CD4-positive, alpha-beta T cell treated with Interleukin-10 for 1 hour (primary cell): ENCODE measurements at places on chromosomes 1 and 21.

GRCh38 chr1:97050506-97050905 is 328.9 kb downstream of the PTBP2 start:
- DNase-seq, result no peak

- no peak for DNase-seq
These were observed 128.4 kb downstream of the TGFB2 start for GRCh38 chr1:218473522-218473921.

GRCh38 chr1:214896921-214897320 is 185.6 kb upstream of the KCNK2 start:
- no peak for DNase-seq

GRCh38 chr1:37951041-37951782 is 4.4 kb upstream of the INPP5B start:
- DNase-seq, result no peak

DNA sequence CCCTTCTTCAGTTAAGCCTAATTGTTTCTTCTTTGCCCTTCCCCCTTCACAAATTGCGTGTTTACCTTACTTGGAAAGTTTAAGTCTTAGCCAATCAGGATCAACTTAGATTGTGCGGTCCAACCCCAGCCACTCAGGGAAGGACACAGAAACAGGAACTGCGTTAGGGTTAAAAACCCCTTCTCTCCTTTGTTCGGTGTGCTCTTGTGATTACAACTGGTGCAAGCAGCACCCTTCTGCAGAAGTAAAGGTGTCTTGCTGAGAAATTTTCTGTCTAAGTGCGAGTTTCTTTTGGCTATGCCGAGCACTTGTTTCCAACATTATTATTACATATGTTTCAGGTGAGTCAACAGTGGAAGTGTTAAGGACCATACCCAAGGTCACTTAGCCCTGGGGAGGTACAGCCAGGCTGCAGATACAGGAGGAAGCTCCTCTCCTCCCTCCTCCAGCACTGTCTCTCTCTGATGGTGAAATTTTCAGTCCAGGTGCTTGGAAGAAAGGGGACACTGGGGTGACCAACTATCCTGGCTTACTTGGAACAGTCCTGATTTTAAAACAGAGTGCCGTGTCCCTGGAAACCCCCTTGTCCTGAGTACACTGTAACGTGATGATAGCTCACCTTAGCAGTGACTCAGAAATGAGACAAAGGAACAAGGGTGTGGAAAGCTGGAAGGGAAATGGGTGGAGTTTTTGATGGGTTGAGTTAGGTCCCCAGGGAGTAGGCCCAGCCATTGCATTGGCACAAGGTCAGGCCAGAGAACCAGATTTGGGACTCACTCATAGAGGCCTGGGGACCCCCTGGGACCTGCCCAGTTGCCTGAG is 68.7 kb upstream of the KLHDC7A start:
- no peak for DNase-seq
